ENCODE measurements at places on chromosomes 12 and 14.
A peak's percentile ranks its signal among the peaks of the same experiment; 100 is the strongest.

DNA sequence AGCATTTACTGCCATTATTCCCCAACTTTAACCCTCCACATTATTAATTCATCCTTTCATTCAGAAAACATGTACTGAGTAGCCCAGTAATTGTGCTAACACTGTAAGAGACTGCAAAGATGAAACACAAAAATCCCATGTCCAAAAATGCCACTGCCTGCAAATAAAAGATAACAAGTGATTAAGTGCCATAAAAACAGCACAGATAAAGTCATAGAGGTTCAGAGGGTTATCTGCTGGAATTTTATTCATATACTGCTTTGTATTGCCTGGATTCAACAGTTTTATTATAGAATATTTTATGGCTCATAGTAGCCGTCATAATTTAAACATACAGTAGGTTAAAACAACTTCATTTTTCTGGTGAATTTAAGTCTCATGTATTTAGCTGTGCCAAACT is 177.9 kb downstream of the KICS2 start:
- DNase-seq: no peak

GRCh38 chr12:20011200-20011599 is 357.1 kb upstream of the PDE3A start:
- no peak for DNase-seq

DNA sequence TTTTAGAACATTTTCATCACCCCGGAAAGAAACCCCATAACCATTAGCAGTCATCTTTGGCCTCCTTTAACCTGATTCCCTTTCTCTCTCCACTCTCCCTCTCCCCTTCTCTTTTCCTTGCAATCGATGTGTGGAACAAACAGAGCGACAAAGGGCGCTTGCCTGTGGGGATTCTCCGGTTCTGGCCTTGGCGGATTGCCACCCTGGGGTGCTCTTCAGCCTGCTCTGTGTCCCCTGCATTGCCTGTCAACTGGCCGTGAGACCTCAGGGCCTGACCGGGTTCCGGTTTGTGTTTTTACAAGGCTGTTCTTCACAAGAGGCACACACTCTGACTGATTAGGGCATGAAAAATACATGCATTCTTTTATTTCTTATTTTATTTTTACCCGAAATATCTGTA is 27.8 kb downstream of the LRTM2 start:
- no peak for DNase-seq

- DNase-seq: no peak
Measured at GRCh38 chr12:94663702-94664101, 13.3 kb upstream of the TMCC3 start.

- no peak for DNase-seq
Measured at GRCh38 chr14:29892327-29892726, 35.3 kb downstream of the PRKD1 start.

- no peak for DNase-seq
Measured at GRCh38 chr12:7995266-7995963, 37.1 kb upstream of the FOXJ2 start.

DNA sequence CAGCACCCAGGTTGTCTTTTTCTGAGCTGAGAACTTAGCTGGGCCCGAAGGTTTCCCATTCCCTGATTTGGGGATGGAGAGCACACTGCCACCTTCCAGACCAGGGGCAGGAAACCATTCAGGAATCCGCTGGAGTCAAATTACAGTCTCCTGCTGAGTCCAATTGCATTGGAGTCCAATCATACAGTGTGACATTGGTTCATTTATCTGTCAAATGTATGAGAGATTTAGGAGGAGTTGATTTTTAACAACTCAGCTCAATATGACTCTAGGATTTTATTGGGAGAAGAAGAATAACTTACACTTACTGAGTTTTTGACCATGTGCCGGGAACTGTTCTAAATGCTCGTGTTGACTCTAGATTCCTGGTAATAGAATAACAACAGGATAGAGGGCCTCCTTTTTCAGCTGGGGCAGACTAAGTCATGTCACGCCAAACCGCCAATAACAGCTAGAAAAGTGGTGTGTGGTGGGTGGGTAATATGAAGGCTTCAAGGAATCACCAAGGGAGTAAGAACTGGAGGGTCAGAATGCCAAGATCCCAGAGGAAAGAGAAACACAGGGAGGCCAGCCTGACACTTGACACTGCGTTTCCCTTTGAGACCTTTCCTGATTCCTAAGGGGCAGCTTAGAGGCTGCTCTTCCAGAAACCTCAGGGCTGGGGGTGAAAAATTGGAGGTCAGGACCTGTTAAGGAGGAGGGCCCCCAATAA is 11.5 kb downstream of the SYNDIG1L start:
- DNase-seq: no peak

GRCh38 chr14:101836135-101836534 is 74.6 kb downstream of the PPP2R5C start:
- DNase-seq: no peak

- no peak for DNase-seq
Measured at GRCh38 chr12:122459211-122459610, 36.7 kb upstream of the CLIP1 start.

- DNase-seq: no peak
Measured at GRCh38 chr12:11743423-11744409, 94.2 kb downstream of the ETV6 start.

DNA sequence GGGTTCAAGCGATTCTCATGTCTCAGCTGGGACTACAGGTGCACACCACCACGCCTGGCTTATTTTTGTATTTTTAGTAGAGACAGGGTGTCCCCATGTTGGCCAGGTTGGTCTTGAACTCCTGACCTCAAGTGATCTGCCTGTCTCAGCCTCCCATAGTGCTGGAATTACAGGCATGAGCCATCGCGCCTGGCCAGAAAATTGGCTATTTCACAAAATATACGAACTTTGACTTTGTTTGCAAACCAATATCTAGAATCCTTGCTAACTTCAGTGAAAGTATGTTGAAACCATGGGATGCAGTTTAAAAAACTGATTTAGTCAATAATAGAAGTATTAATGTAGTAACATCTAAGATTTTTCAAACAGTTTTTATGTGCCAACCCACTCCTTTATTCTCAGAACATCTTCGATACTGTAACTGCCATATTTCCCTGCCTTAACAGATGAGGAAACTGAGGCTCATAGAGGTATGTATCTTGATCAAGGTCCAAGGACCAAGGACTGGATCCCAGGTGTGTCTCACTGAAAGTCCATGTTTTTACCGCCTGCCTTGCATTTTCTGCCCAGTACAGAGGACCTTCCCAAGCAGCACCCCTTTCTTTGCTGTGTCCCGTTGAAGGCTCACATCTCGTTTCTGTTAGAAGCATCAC is 54.5 kb downstream of the SMOC1 start:
- no peak for DNase-seq

GRCh38 chr12:98424726-98425401 is 90.5 kb upstream of the TMPO start:
- DNase-seq: peak; percentile 35

DNA sequence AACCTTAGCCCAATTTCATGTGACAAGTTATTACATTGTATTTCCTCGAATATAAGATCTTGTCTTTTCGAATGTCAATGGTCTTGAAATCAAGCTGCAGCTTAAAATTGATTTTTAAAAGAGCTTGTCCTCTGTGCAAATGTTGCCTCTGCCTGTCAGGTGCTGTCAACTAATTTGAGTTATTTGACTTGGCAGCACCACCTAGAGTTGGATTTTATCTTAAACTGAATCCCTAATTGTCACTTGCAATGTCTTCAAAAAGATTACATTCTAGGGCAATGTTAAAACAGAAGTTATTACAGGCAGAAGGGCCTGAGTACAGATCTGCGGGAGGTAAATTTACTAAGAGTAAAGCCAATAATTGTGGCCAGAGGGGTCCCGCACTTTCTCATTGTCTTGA is 26.2 kb upstream of the TUNAR start:
- no peak for DNase-seq

DNA sequence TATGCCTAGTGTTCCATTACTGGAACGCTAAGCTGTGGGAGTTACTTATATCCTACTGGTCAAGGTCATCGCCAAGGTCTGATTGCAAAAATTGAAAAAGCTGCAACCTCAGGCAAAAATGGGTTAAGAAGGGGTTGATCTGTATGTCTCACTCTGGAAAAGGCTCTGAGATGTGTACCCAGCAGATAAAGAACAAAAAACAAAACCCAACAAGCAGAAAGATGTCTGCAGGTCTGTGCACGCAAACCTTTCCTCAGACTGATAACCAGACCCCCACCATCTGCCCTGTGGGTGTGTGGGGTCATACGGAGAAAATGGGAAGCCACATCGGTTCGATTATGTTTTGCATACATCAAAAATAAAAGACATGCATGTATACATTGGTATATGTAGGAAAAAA is 56.4 kb downstream of the TESC start:
- no peak for DNase-seq

GRCh38 chr12:182381-182892 is 31.5 kb downstream of the SLC6A12 start:
- peak; percentile 10 for DNase-seq

- DNase-seq: no peak
Measured at GRCh38 chr12:54417712-54418440, 1.2 kb downstream of the ITGA5 start.

DNA sequence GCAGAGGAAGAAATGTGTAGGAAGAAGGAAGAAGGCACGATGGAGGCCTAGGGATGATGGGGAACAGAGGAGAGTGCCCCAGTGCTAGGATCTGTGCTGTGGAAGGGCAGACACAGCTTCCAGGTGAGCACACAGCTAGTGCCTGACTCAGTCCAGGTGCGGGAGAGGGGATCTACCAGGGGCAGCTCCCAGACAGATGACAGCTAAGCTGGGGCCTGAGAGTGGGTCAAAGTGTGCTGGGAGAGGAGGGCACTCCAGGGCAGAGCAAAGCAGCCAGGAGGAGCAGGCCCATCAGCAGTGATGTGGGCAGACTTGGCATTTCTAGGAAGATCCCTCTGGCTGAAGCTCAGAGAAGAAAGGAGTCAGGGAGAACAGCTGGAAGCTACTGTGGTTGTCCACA is 36.7 kb downstream of the LRTM2 start:
- DNase-seq: no peak

DNA sequence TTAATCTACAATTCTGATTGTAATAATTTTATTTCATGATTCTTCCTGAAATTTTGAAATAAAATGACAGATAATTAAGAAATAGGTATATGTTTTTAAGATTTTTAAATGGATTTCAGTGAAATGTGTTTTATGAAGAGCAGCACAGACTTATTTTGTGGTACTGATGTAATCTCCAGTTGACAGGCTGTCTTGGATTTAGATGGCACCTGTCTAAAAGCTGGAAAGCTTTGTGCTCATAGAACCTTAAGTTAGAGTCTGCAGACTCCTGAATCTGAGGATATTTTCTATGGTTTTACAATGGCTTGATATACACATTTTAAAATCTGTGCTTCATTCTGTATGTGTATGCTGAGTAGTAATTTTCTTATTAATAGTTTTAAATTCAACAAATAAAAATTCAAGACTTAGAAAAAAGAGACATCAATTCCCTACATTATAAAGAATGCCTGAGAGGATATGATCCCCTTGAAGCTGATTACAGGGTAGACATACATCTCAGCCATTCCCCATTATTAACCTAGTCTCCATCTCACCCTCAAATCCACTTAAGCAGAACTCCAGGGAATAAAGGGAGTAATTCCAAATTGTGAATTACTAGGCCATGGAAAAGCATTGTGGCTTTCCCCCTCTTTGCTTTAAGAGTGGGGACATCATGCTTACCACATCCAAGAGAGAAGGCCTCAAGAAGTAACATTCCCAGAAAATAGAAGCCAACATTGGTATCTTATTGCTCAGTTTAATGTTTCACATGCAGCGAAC is 33.7 kb upstream of the ACSS3 start:
- no peak for DNase-seq

GRCh38 chr14:98999901-99000300 is 272.1 kb downstream of the BCL11B start:
- no peak for DNase-seq

- DNase-seq: no peak
Measured at GRCh38 chr14:27123162-27123561, 525.3 kb upstream of the NOVA1 start.

GRCh38 chr12:89497467-89497866 is 27.1 kb downstream of the GALNT4 start:
- no peak for DNase-seq

DNA sequence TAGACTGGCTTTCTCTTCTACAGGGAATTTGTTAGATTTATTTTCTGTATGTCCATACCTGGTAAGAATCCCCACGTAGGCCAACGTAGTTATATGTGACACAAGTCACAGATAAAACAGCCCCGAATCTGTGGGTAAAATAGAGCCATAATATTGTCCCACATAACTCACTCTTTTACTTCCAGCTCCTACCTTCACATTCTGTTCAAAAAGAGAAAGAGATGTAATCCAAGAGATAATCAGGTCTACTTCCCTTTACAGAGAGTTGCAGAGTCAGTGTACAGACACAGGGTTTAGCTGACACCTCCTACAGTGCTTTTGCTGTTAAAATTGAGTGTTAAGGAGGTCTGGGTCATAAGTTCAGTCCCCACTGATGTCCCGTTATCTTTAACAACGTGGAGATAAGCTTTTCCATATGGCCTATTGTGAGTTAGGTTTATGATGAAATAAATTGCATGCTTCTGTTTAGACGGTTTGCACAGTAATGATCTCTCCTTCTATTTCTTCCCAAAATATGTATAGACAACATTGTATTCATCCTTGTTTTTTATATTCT is 446.5 kb downstream of the ADAMTS20 start:
- no peak for DNase-seq

DNA sequence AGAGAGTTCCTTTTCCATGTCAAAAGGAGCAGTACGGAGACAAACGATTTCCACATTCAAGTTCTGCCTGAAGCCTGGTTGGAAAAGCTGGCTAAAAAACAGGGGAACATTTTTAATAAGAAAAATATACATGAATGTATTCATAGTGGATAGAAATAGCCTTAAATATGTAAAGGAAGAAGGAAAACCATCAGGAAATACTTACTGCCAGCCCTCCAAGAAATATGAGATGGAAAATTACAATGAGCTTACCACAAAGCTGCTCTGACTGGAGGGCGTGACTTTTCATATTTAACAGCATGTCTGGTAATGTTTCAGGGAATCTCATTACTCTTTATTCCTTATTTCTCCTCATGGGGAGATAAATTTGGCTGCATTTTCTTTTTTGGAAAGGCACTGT is 75.9 kb upstream of the ZDHHC17 start:
- DNase-seq: no peak

GRCh38 chr12:60165781-60166180 is 570.0 kb downstream of the SLC16A7 start:
- DNase-seq: no peak

DNA sequence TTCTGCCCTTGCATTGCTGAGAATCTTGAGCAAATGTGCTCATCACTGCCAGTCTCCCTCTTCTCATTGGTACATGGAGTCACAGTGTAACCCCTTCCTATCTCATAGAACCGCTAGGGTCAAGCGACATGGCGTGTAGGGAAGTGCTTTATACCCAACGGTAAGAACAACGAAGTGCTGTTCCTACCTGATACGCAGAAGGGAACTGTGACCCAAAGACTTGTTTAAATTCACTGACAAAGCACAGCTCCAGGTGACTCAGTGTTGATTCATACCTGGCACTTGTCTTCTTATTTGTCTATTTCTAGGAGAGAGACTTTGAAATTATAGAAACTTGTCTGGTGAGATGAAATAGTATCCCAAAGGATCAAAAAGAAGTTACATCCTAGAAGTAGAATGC is 53.7 kb downstream of the FBXL14 start:
- DNase-seq: peak; percentile 52
